ENCODE measurements at places on chromosomes 7 and 10.

DNA sequence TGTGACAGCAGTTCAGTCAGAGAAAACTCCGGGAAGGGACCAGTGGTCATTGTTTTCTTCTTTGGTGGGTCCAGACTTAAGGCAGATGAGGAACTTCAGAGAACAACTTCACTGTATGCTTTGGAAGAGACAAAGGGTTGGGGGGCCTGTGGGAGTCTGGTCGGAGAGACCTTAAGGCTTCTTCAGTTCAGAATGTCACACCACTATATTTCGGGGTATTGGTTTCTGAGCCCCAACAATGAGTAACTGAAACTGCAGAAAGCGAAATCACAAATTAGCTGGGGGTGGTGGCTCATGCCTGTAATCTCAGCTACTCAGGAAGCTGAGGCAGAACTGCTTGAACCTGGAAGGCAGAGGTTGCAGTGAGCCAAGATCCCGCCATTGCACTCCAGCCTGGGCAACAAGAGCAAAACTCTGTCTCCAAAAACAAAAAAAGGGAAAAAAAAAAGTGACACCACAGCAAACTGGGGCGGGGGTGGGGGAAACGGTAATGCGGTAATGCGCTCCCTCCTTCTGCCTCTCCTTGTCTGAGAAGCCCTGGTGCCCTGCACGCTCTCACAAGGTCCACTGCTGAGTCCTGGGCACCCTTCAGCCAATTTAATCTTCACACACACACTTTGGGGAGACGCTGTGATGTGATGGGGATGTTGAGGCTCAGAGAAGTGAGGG, 2.2 kb upstream of the ADIRF start:
- no peak for DNase-seq

- DNase-seq, result peak; percentile 9
Measured at GRCh38 chr7:83362871-83363550, 200.3 kb upstream of the PCLO start.

GRCh38 chr7:101905203-101905865, 87.9 kb downstream of the CUX1 start:
- DNase-seq, result no peak

DNA sequence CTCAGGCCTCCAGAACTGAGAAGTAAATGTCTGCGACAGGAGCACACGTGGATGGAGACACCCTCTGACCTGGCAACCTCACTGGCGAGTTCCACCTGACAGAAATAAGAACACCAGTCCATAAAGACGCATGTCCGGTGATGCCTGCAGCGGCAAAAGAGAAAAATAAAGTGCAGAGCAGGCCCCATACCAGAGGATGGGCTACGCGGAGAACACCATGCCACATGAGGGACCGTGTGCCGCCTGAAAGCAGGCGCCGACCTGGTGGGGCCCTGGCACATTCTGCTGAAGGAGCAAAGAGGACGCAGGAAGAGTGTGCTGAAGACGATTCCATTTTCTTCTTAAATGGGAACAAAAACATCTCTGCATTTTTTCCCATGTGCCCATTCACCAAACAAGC, 105.0 kb downstream of the VIPR2 start:
- no peak for DNase-seq

- no peak for DNase-seq
Measured at GRCh38 chr7:125279961-125280360, 350.3 kb upstream of the POT1 start.

DNA sequence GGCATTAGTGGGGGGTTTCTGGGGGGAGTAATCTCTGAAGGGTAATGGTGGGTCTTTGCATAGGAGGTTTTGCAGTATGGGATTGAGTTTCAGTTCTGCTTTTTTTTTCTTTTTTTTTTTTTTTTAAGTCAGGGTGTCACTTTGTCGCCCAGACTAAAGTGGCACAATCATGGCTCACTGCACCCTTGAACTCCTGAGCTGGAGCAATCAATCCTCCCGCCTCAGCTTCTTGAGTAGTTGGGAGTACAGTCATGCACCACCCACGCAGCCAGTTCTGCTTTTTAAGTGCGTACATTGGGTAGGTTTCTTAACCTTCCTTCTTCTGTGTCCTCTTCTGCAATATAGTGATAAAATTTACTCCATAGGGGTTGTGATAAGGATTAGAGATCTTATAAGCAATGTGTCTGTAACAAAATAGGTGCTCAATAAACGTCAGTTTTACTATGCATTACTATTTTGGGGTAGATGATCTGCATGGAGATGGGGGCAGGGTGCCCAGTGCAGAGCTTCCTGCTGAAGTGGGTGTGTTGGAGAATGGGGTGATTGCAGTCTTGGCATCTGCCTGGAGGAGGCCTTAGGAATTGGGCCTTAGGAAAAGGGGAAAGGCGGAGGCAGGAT, 9.6 kb downstream of the KAZALD1 start:
- DNase-seq, result peak; percentile 19

- DNase-seq, result peak; percentile 30
Measured at GRCh38 chr7:2956526-2957368, 86.9 kb downstream of the CARD11 start.

GRCh38 chr7:130488392-130489139, 3.3 kb upstream of the MEST start:
- DNase-seq, result no peak

- DNase-seq, result no peak
Measured at GRCh38 chr10:7038416-7038815, 372.4 kb downstream of the SFMBT2 start.

- DNase-seq, result peak; percentile 46
Measured at GRCh38 chr7:28990200-28990960, 32.2 kb upstream of the TRIL start.

GRCh38 chr7:35725280-35725680, 30.3 kb upstream of the HERPUD2 start:
- no peak for DNase-seq

GRCh38 chr10:75000748-75001321, 110.6 kb upstream of the SAMD8 start:
- DNase-seq, result no peak

GRCh38 chr7:461453-462172, 58.0 kb downstream of the PDGFA start:
- no peak for DNase-seq

GRCh38 chr7:123537026-123537642, 2.7 kb upstream of the IQUB start:
- peak; percentile 49 for DNase-seq

- peak; percentile 5 for DNase-seq
Measured at GRCh38 chr10:3704565-3705325, 80.3 kb downstream of the KLF6 start.

GRCh38 chr10:110872984-110873923, 1.5 kb downstream of the PDCD4 start:
- DNase-seq, result no peak

GRCh38 chr10:80075781-80076180, 2.7 kb upstream of the TMEM254 start:
- DNase-seq, result no peak

- DNase-seq, result no peak
Measured at GRCh38 chr7:45122975-45123860, 11.7 kb upstream of the TBRG4 start.

DNA sequence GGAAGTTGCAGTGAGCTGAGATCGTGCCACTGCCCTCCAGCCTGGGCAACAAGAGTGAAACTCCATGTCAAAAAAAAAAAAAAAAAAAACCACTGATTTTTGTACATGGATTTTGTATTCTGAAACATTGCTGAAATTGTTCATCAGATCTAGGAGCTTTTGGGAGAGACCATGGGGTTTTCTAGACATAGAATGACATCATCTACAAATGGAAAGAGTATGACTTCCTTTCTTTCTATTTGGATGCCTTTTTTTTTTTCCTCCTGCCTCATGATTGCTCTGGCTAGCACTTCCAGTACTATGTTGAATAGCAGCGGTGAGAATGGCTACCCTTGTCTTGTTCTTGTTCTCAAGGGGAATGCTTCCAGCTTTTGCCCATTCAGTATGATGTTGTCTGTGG, 89.1 kb downstream of the ANLN start:
- DNase-seq, result no peak

DNA sequence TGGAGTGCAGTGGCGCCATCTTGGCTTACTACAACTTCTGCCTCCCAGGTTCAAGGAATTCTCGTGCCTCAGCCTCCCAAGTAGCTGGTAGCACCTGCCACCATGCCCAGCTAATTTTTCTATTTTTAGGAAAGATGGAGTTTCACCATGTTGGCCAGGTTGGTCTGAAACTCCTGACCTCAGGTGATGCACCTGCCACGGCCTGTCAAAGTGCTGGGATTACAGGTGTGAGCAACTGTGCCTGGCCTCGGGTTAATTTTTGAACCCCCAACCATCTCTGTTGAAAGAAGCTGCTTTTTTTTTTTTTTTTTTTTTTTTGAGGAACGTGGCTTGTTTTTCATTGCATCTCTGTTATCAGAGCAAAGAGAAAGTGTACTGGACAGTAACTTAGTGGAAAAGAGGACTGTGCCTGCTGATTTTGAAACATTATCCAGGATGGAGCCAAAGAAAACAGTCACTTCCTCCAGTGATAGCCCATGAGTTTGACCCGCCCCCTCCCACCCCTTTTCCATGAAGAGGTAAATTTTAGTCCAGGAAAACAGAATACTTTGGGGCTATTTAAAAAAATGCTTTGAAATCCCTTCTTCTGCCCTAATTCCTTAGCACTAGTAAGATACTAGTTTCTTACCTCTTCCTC, 38.3 kb downstream of the WBP1L start:
- peak; percentile 86 for DNase-seq

DNA sequence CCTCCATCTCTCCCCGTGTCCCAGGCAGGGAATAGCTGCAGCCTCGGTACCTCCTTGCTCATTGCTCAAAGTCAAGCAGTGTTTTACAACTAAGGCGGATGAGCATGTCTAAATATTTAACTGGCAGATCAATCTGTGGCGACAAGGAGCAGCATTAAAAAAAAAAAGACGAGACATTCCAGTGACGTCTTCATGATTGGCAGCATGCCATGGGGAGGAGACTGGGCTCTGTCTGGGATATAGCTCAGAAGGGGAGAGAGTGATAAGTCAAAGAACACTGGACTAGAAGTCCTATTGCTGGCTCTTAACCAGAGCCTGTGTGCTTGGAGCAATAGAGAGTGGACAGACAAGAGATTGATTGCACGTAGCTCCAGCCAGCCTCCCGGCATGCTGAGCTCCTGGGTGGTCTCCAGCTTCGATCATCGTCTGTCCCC, 287.5 kb upstream of the PODXL start:
- peak; percentile 13 for DNase-seq

DNA sequence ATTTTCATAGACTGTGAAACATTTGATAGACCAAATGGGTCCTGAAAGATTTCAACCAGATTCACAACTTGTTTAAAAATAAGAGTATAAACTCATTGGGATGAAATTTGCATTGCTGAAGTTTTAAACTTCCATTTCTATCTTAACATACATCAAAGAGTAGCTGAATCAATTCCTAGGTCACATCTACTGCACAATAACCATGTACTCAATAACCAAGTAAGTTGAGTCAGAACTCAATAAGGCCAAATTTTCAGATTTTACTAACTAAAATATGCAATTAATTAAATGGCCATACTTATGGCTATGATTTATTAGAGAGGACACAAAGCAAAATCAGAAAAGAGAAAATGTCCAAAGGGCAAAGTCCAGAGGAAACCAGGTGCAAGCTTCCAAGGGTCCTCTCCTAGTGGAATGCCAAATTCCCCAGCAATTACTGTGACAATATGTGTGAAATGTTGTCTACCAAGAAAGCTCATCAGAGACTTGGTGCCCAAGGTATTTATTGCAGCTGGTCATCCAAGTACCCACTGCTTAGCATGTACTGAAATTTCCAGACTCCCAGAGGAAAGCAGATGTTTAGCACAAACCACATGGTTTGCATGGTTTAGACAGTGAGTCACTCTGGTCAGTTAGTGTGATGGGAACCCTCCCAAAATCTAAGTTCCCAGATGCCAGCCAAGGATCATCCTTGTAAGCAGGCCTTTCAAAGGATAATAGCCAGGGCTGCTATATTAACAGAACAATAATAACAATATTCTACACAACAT, 238.9 kb downstream of the IPMK start:
- DNase-seq, result peak; percentile 82

DNA sequence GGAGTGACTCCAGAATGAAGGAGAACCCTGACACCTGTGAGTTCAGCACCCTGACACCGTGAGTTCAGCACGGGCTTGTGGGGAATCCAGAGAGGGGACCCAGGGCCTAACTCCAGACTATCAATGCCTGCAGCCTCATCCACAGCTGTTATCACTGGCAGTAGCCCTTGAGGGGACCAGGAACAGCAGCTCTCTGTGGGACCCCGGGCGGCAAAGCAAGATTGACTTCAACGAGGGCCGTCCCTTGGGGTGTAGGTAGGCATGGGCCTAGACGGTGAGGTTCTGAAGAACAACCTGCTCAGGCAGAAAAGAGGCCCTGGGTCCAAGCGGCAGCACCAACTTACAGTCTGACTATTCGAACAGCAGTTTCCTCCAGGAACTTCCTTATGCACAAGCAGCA, 8.9 kb downstream of the GRID1 start:
- no peak for DNase-seq

GRCh38 chr7:158957921-158958491, 101.6 kb downstream of the DYNC2I1 start:
- no peak for DNase-seq

DNA sequence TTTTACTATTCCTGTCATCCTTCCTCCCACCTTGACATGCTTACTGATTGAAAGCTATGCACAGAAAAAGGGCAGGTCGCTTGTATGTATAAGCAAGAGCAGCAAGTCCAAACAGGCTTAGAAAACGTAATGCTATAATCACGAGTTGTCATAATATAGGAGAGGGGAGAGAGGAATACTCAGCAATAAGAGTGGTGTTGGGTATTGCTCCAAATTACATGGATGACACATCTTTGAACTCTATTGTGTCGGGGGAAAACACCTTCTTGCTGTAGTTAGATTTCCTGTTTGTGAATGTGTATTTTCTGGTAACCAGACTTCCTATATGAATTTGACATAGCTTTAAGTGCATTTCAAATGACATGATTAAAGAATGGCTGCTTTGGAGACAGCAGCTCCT, 7.5 kb downstream of the MET start:
- DNase-seq, result no peak

GRCh38 chr10:13340068-13340467, 8.0 kb downstream of the SEPHS1 start:
- DNase-seq, result no peak

GRCh38 chr7:4299431-4299830, 382.7 kb upstream of the FOXK1 start:
- no peak for DNase-seq

DNA sequence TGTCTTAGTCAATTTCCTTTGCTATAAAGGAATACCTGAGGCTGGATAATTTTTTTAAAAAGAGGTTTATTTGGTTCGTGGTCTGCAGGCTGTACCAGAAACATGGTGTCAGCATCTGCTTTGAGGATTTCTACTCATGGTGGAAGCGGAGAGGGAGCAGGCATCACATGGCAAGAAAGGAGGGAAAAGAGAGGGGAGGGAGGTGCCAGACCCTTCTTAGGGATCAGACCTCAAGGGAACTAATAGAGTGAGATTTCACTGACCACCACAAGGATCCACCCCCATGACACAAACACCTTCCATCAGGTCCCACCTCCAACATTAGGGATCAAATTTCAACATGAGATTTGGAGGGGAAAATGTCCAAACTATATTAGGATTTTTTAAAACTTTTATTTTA, 27.0 kb upstream of the AKR1B10 start:
- no peak for DNase-seq

- DNase-seq, result no peak
Measured at GRCh38 chr10:89684604-89685003, 16.8 kb upstream of the KIF20B start.

- no peak for DNase-seq
Measured at GRCh38 chr10:103502849-103503660, 9.6 kb downstream of the NEURL1 start.

- DNase-seq, result no peak
Measured at GRCh38 chr7:25861164-25861496, 290.9 kb upstream of the NFE2L3 start.

Measured in fibroblast of the aortic adventitia (primary cell).